ENCODE measurements at places on chromosomes 6 and 20.
A peak's percentile ranks its signal among the peaks of the same experiment; 100 is the strongest.

GRCh38 chr6:132929141-132929540 lies 114.8 kb downstream of the RPS12 start:
- no peak for DNase-seq

- peak; percentile 57 for DNase-seq
Observed at GRCh38 chr20:52748285-52748932, 223.7 kb upstream of the TSHZ2 start.

- DNase-seq: no peak
Observed at GRCh38 chr6:143674483-143675381, 3.0 kb upstream of the PHACTR2 start.

DNA sequence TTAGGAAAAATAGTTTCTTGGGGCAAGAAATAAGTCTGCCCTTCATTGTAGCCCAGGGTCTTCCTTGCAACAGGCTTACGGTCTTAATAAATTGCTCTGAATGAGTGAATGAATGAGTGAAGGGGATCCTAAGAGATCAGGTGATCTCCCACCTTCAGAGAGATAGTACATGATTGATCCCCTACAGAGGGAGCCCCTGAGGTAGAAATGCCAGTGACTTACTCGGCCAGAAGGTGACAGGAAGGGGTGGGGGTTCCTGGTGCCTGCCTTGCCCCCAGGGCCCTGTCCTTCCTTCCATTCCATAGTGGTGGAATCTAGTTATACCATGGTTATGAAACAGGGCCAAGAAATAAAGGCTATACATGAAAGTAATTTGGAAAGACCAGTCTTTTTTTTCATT lies 215.3 kb upstream of the SSTR4 start:
- DNase-seq: no peak

- DNase-seq: no peak
Observed at GRCh38 chr6:53825532-53826321, 30.9 kb downstream of the LRRC1 start.

- no peak for DNase-seq
Observed at GRCh38 chr6:150229436-150230163, 86.8 kb downstream of the PPP1R14C start.

GRCh38 chr20:62064770-62065673 lies 659 bp downstream of the TAF4 start:
- no peak for DNase-seq

DNA sequence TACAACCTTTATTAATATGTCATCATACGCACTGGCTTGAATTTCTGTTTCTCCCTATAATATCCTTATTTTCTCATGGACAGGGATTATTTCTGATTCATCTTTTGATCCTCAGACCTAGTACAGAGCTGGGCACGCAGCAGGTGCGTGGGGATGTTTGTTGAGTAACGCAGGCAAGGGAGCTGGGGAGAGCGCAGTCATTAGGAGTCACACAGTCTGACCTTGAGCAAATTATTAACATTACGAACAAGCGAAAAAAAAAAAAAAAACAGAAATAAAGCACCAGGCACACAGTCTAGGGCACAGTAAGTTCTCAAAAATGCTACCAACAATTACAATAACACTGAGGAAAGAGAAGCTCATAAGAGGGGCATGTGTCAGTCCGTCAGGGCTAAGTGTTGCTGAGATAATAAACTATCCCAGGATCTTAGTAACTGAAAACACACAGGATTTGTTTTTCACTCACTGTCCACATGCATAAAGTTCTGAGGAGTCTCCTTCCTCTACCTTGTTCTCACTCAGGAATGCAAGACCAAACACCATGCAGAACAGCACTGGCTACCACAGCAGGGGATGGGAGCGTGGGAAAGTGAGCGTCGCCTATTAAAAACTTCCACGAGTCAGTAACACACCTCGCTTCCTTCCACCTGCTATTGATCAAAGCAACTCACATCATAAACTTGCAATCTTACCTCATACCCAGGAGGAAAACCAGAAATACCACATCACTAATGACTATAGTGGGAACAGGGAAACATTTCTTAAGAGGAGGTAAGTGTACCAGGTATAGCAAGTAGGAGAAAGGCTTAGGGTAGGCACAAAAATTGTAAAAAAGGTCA lies 56.9 kb downstream of the PDE10A start:
- no peak for DNase-seq

DNA sequence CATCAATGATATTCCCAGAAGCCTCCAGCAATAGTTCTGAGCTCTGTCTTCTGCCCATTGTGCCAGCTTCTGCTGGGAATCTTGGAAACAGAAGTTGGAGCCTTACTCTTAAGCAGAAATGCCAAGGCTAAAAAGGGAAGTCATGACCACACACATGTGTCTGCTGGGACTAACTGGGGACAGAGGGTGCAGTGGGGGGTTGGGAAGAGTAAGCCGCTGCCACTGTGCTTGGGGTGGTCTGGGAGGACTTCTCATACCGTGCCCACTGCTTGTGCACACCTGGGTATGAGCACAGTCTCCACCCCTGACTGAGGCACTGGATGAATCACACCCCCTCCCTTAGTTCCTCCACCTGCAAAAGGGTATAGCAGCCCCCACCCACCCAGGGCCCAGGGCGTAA lies 90.7 kb downstream of the CDC5L start:
- peak; percentile 43 for DNase-seq

DNA sequence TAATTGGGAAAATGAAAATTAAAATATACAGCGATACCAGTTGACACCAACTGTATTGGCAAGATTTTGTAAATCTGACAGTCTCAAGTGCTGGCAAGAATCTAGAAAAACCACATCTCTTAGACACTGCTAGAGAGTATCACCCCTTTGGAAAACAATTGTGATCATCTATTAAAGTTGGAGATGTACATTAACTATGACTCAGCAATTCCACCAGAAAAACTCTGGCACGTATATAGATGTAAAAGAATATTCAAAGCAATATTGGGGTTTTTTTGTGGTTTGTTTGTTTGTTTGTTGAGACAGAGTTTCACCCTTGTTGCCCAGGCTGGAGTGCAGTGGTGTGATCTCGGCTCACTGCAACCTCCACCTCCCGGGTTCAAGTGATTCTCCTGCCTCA lies 142.9 kb downstream of the HACE1 start:
- no peak for DNase-seq

DNA sequence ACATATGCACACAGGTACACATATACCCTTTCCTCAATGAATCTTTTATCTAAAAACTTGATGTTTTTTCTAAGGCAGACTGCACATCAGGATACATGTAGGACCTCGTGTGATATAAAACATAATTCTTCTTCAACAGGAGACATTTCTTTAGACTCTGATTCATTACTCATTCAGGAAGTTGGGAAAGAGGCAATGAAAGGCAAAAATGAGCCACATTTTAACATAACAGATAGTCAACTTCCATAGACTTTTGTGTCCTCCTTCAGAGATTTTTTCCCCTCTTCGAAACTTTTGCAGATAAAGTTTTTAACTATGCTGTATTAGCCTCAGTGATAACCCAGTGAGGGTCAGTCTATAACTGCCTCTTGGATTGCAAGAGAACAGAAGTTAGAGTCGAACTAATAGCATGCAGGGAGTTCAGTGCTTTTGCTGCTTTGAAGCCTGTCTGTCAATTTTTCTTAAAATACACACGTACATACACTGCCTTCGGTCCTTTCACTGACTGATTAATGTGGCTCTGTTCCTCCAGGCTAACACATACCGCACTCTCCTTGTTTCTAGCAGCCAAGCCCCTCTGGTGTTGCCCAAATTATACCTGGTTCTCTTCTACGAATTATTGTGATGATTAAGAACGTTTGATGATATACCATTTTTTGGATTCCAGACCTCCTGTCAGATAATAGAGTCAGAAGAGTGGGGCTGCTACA lies 562.5 kb upstream of the MAP3K7 start:
- no peak for DNase-seq

- no peak for DNase-seq
Observed at GRCh38 chr20:38196592-38196991, 31.5 kb upstream of the TGM2 start.

DNA sequence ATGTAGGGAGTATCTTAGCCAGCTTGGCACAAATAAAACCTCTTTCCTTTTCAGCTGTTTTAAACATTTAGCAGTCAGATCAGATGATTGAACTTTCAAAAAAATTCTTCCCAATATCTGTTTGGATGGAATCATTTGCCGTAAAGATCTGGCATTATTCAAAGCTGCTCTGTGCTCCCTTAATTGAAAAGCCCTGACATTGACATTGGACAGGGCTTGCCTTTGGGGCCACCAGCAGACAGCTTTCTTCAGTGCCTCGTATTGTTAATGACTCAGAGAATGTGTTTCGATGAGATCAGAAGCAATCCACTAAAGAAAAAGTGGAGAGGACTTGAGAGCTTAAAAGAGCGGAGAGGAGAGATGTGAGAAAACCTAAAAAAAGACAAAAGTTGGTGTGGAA lies 343.5 kb downstream of the NRN1 start:
- DNase-seq: no peak

DNA sequence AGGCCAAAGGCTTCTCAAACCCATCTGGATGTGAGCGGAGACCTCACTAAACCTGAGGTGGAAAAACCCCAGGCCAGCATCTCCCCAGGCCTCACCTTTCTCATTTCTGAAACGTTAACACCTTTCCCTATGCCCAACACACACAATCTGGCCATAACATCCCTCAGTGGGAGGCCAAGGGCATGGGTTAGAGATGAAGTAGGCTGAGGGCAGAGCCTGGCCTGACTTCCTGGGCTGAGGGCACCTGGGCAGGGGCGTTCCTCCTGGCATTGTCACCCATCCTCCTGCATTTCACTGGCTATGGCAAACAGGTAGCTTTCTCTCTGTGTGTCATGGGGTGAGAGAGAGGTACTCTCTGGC lies 8.4 kb downstream of the MOCS1 start:
- no peak for DNase-seq

DNA sequence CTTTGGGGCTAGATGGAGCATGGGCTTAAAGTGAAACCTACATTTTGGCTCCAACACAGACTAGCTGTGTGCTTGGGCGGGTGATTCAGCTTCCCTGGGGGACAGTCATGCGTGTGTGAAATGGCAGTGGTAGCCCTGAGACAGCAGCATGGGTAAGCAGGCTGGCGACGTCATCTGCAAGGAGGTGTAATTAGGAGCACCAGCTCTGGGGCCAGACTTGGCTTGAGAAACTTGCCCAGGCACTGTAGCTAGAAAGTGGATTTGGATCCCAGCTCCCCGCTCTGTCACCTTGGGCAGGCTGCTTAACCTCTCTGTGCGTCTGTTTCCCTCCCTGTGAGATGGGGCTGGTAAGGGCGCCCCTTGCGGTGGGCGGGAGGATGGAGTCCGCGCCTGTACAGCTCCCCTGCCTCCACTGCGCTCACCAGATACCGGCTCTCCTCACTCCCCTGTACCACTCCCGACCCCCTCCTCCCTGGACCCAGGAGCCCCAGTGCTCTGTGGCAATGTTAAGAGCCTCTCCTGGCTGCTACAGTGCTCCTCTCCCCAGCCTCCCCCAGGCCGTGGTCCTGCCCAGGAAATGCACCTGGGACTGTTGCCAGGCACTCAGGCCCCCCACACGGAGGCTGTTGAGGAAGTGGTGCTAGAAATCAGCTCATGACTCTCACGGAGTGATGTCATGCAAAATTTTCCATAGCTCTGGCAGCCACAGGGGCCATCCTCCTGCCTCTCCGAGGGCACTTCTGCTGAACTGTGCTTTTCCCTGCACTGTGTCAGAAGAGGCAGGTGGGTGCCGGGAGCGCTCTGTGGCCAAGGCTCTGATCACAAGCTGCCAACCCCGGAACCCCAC lies 44.6 kb downstream of the SYNJ2 start:
- DNase-seq: peak; percentile 75

DNA sequence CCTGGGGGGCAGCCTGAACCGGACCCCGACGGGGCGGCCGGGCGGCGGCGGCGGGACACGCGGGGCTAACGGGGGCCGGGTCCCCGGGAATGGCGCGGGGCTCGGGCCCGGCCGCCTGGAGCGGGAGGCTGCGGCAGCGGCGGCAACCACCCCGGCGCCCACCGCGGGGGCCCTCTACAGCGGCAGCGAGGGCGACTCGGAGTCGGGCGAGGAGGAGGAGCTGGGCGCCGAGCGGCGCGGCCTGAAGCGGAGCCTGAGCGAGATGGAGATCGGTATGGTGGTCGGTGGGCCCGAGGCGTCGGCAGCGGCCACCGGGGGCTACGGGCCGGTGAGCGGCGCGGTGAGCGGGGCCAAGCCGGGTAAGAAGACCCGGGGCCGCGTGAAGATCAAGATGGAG lies 636 bp downstream of the SRF start:
- DNase-seq: peak; percentile 26

DNA sequence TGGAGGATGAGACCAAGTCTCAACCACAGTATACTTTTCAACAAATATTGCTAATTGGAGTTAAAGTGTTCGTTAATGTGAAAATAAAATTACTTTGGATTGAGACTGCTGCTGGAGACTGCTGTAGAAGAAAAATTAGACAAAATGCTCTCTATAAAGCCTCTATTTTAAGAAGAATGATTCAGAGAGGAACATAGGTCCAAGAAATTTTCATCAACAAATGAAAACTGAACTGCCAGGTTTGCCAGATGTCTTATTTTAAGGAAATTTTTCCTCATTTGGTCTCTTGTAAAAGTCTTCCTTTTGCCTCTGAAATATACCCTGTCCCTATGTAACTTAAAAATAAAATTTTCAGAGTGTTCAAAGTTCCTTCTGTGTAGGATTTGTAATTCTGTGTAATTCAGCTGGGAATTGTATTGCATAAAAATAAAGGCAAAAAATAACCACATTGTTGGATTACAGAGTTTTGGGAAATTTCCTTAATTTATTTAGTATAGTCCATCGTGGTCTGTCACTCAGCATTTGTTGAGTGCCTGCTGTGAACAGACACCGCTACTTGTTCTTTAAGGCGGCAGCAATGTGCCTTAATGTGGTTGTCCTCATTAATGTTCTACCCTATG lies 27.4 kb downstream of the ANKS1A start:
- no peak for DNase-seq

DNA sequence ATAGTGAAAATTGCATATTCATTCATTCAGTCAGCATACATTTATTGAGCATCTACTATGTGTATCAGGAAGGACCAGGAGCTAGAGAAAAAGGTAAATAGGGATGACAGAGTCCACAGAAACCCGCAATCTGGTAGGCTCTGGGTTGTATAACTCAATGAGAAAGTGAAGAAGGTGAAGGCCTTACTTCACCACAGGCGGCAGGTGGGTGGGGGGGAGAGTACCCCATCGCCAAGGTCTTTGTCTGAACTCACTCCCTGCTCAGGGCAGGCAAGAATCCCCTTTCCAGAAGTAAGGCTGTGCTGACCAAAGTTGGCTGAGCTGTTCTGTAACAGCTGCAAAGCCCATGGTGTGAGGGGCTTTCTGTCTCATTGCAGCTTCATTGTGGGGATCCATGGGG lies 81.3 kb downstream of the CDH26 start:
- DNase-seq: no peak

DNA sequence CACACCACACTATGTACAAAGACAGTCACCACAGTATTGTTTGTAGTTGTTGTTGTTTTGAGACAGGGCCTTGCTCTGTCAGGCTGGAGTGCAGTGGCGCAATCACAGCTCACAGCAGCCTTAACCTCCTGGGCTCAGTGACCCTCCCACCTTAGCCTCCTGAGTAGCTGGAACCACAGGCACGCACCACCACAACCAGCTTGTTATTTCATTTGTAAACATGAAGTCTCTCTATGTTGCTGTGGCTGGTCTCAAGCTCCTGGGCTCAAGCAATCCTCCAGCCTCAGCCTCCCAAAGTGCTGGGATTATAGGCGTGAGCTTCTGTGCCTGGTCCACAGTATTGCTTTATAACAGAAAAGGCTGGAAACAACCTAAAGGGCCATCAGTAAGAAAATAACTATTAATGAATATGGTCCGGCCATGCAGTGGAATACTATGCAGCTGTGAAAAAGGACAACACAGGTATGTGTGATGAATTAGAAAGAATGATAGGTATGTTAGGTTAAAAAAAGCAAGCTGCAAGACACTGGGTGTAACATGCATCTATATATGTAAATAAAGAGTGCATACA lies 30.0 kb upstream of the PTGIS start:
- DNase-seq: no peak

Data from Ammon's horn (tissue), 1 donor.